Fibroblast of villous mesenchyme (primary cell): ENCODE measurements at places on chromosomes 7 and 10.

DNA sequence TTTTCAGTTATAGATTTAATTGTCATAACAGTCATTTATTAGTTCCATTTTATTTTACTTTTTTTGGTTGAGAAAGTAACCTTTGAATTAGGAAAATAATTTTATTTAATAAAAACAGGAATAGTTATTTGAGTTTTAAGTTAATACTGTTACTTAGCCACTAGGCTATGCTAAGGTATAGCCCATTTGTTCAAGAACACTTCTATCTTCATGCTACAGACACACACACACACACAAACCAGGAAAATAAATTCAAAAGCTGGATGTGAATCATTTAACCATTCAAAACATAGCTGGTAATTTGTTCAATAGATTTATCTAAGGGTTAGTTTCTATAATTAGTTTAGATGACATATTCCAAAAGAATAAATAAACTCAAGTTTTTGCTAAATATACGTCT, 148.4 kb downstream of the RNF133 start:
- peak; percentile 8 for DNase-seq

DNA sequence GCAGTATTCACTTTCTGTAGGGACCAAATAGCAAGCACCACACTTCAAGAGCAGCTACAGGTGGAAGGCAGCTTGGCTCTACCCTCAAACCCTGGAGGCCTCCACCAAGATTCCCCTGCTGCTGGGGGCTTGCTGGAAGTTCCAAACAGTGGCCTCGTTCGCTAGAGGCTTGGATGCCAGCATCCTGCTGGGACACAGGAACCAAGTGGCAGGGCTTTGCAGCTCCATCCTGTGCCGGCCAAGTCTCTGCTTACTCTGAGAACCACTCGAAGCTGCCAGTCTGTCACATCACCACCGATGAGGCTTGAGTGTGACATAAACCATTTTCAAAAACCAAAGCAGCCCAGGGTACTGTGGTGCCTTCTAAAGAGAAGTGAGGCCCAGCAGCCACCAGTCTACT, 69.2 kb upstream of the UNC5B start:
- DNase-seq = no peak

DNA sequence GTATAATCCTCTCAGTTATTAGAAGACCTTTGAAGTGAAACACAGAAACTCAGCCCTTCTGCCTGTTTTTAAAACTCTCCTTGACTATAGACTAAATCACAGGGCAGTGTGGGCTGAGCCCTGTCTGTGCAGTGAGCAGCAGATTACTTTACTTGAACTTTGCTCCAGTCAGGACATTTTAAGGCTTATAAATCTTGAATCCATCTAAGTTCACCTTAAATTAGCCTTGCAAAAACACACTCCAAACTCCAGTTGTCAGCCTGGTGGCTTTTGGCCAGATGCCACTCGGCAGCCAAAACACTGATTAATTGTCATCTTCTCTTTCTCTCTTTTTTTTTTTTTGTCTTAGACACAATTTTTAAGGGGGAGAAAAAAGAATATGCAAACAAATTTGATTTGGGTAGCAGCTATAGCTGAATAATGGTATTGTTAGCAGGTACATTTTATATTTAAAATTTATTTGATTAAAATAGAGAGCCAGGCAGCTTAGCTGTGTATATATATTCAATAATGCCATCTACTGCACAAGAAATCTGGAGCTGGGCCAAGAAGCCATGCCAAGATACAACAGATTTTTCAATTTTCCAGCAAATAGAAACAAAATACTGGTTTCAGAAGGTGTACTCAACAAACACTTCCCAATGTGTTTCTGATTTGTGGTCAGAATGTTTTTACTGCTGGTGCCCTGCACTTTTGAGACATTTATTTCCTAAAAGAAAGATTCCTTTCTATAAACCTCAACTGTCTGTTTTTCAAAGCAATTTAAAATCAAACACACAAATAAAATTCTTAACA, 247.7 kb downstream of the TFEC start:
- no peak for DNase-seq

- no peak for DNase-seq
These were observed 88.6 kb upstream of the ARID5B start for GRCh38 chr10:61812920-61813319.

- DNase-seq = peak; percentile 13
These were observed 56.0 kb downstream of the NDUFB2 start for GRCh38 chr7:140752533-140752932.

DNA sequence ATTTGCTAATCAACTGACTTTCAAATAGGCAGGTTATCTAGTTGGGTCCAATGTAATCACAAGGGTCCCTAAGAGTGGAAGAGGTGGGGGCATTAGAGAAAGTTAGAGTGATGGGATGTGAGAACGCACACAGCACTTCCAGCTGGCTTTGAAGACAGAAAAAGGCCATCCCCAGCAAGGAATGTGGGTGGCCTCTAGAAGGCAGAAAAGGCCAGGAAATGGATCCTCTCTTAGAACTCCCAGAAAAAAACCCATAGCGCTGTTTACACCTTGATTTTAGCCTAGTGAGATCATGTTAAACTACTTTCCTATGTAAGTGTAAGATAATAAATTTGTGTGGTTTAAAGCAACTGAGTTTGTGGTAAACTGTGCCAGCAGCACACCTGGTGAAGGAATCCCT, 219.5 kb upstream of the HABP2 start:
- no peak for DNase-seq

DNA sequence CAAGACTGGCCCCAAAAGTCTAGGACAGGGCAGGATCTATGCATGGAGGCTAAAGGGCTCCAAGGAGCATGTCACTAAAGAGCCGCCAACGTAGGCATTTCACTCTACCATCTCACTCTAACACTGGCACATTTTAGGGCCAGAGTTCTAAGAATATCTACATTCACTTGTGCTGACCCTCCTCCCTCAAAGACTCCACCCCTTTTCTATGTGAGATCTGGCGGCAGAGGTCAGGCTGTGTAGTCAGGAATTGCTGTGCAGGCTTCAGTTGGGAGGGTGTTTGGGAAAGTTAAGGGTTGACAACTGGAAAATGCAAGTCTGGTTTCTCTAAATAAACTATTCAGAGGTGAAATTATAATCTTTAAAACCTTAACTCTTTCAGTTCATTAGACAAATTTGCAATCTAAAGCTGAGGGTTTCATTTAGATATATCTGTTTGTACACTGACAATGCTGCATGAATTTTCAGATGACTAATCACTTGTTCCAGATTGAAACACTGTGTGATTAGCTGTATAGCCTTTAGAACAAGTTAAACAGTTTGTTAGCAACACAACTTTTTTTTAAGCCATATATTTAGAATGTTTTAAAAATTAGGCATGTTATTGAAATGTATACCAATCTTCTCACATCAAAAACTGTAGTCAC, 18.2 kb downstream of the LMOD2 start:
- DNase-seq = no peak

DNA sequence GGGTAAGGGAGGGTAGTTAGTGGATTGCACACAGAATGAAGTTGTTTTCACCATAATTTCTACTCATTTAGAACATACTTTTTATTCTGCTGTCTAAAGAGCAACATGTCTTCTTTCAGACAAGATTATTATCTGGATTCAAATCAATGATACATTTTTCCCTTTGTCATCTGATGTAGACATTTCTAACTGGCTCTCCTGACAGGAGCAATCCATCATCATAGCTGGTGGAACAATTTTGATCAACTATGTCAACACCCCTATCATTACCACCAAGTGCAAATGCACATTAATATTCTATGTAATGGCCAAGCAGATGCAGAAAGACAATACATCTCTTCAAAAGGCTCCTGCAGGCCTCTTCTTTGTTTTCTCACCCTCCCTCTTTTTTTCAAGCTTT, 672.9 kb upstream of the LRRTM3 start:
- DNase-seq = no peak

GRCh38 chr7:124783271-124783670, 17.7 kb upstream of the GPR37 start:
- no peak for DNase-seq

GRCh38 chr10:119201233-119201632, 6.1 kb upstream of the GRK5 start:
- no peak for DNase-seq
